ENCODE measurements at places on chromosomes 3 and 15. TPM values are rescaled to one million over a fixed set of nuclear protein-coding genes. Genes with fewer than 3 reads are reported as not detected.

The ISLR gene
- not detected for total RNA-seq

The KCNH8 gene
- total RNA-seq, result not detected

The PRR20G gene
- 0.54 TPM for total RNA-seq

The CHRNA5 gene
- total RNA-seq, result 32.6 TPM

The MELTF gene
- total RNA-seq, result 75.3 TPM
